Activated CD8-positive, alpha-beta memory T cell treated with anti-CD3 and anti-CD28 coated beads, Interleukin-2, amount 50 U/mL, for 4 hours (primary cell): ENCODE measurements at places on chromosomes 7 and 10.

DNA sequence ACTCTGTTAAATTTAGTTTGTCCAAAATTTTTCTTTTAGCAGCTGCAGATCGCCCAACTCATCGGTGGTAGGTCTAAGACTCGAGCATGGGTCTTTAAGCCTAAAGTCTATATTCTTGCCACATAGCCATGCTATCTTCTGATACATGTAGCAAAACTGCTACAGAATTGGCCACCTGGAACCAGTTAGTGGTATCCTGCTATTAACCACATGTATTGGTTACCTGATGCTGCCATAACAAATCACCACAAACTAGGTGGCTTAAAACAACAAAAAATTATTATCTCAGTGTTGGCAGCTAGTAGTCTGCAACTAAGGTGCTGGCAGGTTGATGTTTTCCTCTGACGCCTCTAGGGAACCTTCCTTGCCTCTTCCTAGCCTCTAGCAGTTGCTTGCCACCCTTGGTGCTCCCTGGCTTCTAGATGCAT, 96.7 kb upstream of the PIK3CG start:
- no peak for DNase-seq

DNA sequence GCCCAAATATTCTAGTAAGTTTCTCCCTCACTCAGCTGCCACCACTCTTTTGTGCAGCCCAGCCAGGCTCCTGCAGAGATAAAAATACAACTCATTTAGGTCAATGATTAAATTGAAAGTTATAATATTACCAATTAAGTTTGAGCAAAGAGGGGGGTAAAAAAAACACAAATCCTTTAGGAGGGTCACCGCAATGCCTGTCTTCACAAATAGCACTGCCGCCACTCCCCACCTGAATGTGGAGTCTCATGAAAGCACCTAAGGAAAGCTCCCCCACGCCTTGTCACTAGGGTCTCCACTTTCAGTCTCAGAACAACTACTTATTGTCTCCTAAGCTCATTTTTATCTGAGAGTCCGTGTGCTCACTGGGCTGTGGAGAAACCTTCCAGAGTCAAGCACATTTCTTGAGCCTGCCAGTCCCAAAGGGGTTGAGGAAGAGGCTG, 148.7 kb downstream of the FGFR2 start:
- no peak for DNase-seq

GRCh38 chr10:122656308-122656705, 43.3 kb downstream of the C10orf120 start:
- DNase-seq, result no peak

GRCh38 chr10:111298031-111298430, 221.2 kb downstream of the ADRA2A start:
- no peak for DNase-seq

DNA sequence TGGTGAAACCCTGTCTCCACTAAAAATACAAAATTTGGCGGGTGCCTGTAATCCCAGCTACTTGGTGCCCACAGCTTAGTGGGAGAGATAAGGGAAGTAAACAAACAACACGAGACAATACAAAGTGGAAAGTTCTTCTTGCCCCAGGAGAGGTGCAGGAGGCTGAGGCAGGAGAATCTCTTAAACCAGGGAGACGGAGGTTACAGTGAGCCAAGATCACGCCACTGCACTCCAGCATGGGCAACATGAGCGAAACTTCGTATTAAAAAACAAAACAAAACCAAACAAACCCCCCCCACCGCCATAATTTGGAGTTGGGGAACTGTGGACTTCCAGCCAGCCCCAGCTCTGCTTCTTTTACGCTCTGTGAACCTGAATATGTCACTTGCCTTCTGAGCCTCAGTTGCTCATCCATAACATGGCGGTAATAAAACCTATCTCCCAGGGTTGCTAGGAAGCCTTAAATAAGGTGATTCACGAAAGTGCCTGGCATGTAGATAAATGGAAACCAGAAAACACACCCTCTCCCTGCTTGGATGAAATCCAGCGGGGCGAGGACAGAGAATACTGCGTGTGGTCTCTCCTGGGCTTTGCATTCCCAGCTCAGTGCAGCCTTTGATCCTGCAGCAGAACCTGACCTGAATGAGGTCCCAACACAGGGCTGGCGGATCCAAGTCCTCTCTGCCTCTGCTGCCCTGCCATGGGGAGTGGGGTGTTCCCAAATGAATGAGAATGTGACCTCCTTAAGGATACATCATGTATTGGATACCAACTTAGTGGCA, 10.2 kb downstream of the MLXIPL start:
- DNase-seq, result no peak

GRCh38 chr7:157016024-157016351, 5.5 kb upstream of the MNX1 start:
- DNase-seq, result no peak
